ENCODE measurements at places on chromosomes 3 and 15. TPM values are rescaled to one million over a fixed set of nuclear protein-coding genes. Genes with fewer than 3 reads are reported as not detected.
A peak's percentile ranks its signal among the peaks of the same experiment; 100 is the strongest.

MORC1 gene
- polyA plus RNA-seq: 0.51 TPM

AADACL2 gene
- not detected for polyA plus RNA-seq

SLC22A13 gene
- polyA plus RNA-seq: 1.5 TPM

GOLGA8G gene
- not detected for polyA plus RNA-seq

PPP1R14D gene
- polyA plus RNA-seq: 0.59 TPM

C3orf85 gene
- polyA plus RNA-seq: 14.4 TPM

MBNL1 gene
- 55.1 TPM for polyA plus RNA-seq

GRIP2 gene
- polyA plus RNA-seq: 0.81 TPM

UACA gene
- 102 TPM for polyA plus RNA-seq

FAM43A gene
- polyA plus RNA-seq: 6.6 TPM

ANKRD63 gene
- polyA plus RNA-seq: 0.11 TPM

CD200 gene
- polyA plus RNA-seq: 35.3 TPM

CSPG5 gene
- polyA plus RNA-seq: 2.1 TPM

CNTN3 gene
- 5.1 TPM for polyA plus RNA-seq

SH2D7 gene
- polyA plus RNA-seq: 0.64 TPM

DHX30 gene
- polyA plus RNA-seq: 55.5 TPM

ADAM10 gene
- 250 TPM for polyA plus RNA-seq

FOXB1 gene
- not detected for polyA plus RNA-seq

MKRN3 gene
- 0.69 TPM for polyA plus RNA-seq

GP5 gene
- polyA plus RNA-seq: 0.56 TPM

GRCh38 chr3:58254144-58254543 is 16.6 kb downstream of the ABHD6 start:
- no peak for DNase-seq

GRCh38 chr15:80587816-80588456 is 107.2 kb upstream of the ABHD17C start:
- no peak for DNase-seq

DNA sequence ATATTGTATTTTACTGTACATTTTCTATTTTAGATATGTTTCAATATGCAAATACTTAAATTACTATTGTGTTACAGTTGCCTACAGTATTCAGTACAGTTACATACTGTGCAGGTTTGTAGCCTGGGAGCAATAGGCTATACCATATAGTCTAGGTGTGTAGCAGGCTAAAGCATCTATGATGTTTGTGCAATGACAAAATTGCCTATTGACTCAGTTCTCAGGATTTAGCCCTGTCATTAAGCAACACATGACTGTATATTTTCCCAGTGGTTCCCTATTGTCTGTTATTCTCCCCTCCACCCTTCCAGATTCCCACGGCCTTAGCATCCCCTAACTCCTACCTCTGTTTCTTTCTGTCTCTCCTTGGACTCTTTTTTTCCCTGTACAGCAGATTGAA is 10.7 kb downstream of the MOBP start:
- DNase-seq: no peak

- DNase-seq: peak; percentile 67
Measured at GRCh38 chr15:85296615-85297402, 83.6 kb upstream of the AKAP13 start.

DNA sequence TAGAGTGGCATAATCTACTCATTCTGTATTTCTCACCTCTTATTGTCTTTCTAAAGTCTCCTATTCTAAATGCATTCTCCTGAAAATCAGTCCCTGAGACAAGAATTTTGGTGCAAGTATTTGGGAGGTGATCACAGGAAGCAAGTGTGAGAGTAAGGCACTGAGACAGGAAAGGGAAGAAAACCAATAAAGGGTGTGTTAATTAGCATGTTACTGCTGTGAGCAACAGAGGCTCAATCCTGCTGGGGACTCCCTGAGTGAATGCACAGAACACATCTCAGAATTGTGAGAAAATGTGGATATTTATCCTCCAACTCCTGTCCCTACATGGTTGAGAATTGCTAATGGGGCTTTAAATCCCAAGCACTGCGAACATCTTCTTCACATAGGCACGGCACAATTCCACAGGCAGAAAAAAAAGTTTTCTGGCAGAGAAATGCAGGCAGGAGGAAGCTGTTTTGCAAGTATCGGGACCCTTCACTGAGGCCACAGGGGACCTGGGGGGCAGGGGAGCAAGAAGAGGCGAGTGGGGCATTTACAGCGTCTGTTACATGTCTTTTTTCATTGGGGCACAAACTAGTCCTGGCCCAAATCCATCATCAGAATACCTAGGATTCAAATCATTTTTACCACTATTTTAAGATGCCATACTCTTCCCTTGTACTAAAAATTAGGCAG is 27.2 kb upstream of the STT3B start:
- DNase-seq: no peak

GRCh38 chr3:123046262-123047061 is 18.9 kb upstream of the SEMA5B start:
- DNase-seq: no peak

- DNase-seq: no peak
Measured at GRCh38 chr3:16896094-16896627, 11.4 kb downstream of the PLCL2 start.

- no peak for DNase-seq
Measured at GRCh38 chr3:25178672-25179071, 249.4 kb upstream of the RARB start.

GRCh38 chr3:71685686-71686085 is 39.5 kb downstream of the EIF4E3 start:
- no peak for DNase-seq

DNA sequence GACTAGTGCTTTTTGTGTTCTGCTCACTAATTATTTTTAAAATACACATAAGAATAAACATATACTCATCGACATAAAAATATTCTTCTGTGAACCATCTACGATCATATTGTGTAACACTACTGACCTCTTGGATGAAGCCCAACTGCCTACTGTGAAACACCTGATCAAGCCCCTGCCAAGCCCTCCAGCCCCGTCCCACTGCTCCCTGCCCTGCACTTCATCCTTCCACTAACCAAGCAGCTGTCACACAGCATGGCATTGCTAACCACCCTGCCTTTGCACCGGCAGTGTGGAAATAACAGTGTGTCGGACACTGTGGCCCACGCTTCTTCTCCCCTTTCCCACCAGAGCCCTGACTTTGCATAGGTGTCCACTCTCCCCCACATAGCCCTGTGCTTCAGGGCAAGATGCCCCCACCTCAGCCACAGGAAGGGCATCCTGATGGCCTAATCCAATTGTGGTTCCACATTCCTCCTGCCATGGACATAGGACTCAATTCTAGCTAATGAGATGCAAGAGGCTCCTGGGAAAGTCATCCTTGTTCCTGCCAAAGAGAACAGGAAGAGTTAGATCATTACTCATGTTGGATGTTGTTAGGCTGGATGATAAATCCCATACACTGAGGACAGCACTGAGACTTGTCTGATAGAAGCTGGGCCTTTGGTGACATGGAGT is 35.0 kb upstream of the ARID3B start:
- DNase-seq: no peak

- DNase-seq: no peak
Measured at GRCh38 chr3:172824229-172824628, 73.7 kb downstream of the ECT2 start.

GRCh38 chr3:27219127-27219845 is 149.9 kb downstream of the NEK10 start:
- DNase-seq: no peak

DNA sequence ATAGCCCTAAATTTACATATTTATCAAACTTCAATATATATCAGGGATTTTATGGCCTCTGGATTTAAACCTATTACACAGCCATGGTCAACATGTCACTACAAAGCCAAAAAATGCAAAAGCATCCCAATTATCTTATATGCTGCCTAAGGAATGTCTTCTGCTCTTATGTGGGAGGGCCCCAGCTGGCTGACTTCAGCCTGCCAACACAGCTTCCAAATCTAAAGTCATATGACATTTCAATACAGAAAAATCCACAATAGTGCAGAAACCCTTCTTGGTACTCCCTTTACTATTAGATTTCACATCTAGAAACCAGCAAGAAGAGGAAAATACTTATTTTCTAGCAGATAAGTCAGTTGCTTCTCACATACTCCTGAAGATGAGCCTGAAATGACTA is 6.4 kb downstream of the PFN2 start:
- no peak for DNase-seq

GRCh38 chr15:37777006-37777405 is 157.4 kb upstream of the TMCO5A start:
- DNase-seq: no peak

DNA sequence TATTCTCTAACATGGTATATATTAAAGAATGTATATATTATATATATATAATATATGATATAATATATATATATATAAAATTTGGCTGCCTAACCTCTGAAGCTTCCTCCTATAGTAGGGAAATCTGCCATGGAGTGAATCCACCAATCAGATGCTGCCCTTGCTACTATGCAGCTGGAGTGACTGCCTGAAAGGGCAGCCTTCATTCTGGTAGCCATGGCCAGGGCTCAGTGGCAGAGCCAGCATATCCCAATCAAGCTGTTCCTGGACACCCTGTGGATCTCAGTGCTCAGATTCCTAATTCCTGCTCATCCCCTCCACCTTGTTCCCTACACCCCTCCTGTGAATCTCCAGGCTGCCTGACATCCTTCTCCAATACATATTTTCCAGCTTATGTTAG is 2.2 kb upstream of the SH3GL3 start:
- no peak for DNase-seq

DNA sequence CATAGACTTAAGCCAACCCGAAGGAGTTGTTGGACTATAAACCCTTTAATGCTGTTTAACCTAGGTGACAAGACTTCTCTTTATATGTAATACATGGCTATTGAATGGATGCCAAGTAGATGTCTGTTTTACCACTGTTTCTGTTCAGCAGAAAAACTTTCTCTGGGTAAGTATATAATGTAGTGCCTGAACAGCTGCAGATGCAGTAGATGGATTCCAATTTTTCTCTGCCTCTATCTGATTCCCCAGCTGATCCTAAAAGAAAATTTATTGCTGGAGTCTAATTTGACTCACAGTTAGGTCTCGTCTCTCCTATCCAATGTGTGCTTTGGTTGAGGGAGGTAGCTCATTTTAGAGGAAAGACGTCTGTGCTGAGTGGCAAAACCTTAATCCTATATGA is 256.5 kb upstream of the CBLB start:
- DNase-seq: no peak

- DNase-seq: no peak
Measured at GRCh38 chr3:138675393-138675792, 66.8 kb downstream of the FAIM start.

DNA sequence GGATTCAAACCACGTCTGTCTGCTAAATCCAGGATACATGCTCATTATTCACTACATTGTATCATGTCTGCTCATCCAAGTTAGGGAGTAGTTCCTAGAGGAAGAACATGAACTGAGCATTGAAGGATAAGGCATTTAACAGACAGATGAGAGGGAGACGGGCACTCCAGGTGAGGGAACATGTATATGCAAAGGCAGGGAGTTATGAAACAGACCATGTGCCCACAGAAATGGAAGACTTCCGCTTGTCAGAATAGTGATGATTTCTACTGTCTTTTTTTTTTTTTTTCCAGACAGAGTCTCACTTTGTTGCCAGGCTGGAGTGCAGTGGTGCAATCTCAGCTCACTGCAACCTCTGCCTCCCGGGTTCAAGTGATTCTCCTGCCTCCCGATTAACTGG is 5.0 kb upstream of the NDUFAF1 start:
- DNase-seq: no peak

DNA sequence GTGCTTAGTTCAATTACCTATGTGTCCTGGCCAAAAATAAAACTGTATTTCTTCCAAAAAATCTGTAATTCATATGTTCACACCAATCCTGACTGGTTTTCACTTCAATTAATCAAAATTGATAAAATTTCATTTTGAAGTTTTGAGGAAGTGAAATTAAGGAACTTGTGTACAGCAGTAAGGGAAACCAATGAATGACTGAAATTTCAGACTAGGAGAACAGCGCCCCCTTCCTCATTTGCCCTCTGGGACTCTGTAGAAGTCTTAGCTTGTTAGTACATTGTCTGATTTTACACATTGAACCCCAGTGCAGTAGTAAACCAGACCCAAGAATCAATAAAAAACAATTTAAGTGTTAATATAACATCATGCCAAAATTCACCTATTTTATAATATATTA is 495.3 kb upstream of the AGTR1 start:
- no peak for DNase-seq

GRCh38 chr15:35444557-35445204 is 101.3 kb downstream of the DPH6 start:
- DNase-seq: no peak

DNA sequence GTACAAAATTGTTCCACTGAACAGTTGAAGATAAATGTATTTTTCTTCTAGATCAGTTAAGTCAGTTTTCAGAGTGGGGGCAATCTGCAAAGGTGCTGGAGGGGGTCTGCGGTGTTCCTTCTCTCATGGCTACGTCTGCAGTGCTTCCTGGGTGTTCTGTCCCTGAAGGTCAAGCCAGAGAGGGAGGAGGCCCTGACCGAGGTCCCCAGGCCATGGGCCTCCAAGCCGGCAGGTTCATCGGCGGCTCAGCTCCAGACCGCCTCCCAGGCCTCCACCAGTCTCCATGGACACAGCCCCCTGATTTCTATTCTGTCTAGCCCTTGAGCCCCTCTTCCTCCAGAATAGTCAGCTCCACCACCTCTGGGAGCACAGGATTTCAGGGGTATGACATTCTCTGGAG is 28.5 kb upstream of the TSEN2 start:
- DNase-seq: no peak

- no peak for DNase-seq
Measured at GRCh38 chr3:150783920-150784746, 21.2 kb upstream of the SIAH2 start.

- DNase-seq: no peak
Measured at GRCh38 chr3:126553284-126554084, 5.2 kb downstream of the C3orf22 start.

GRCh38 chr3:108157273-108157672 is 65.0 kb downstream of the IFT57 start:
- DNase-seq: no peak

GRCh38 chr3:153431076-153431475 is 269.1 kb downstream of the RAP2B start:
- DNase-seq: no peak
